H1 (cell line): ENCODE measurements at places on chromosomes 5 and 9. TPM values are rescaled to one million over a fixed set of nuclear protein-coding genes. Genes with fewer than 3 reads are reported as not detected.

Gene GARIN3
- total RNA-seq: not detected in 2 replicates

Gene MYO10
- 107 and 114 TPM in 2 replicates for total RNA-seq

Gene SLC6A3
- 0.46 and 0.48 TPM in 2 replicates for total RNA-seq

Gene BTNL8
- total RNA-seq: 0.27 and 0.48 TPM in 2 replicates

Gene DDX4
- total RNA-seq: 0.15 TPM in 1 of 2 replicates, not detected in the other

DNA sequence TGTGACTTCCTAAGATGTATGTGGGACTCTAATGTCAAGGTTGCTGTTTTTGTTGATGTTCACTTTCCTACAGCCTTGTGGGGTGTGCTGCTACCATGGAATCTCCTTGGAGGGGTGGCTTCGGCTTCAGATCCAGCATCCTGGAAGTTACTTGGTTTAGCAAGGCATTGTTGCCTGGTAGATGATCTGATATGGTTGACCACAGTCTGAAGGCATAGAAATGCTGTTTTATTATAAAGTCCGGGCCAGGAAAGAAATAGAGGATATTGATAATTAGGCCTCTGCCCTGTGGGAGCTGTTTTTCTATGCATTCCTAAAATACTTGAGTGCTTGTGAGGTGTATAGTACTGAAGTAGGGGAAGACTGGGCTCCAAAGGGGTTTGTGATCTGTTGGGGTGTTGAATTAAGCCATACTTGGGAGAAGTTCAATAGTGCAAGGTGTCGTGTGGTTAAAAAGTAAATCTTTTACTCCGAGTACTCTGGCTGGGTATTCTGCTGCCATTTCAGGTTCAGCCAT is 27.3 kb upstream of the CREBRF start:
- H3K27ac ChIP-seq: no peak overlapping the region
- H3K36me3 ChIP-seq: no peaks in the 10 kb centered on the region
- no peak for DNase-seq
- no peaks in the 10 kb centered on the region for H3K27me3 ChIP-seq
- no peak overlapping the region for H3K4me3 ChIP-seq
- peaks cover 2% of the 10 kb centered on the region; the same call in 1 of the 2 replicates for H3K4me1 ChIP-seq

- H3K4me3 ChIP-seq: no peak overlapping the region
- no peaks in the 10 kb centered on the region for H3K36me3 ChIP-seq
- H3K4me1 ChIP-seq: peaks cover 4% of the 10 kb centered on the region; the same call in 1 of the 2 replicates
- no peak for DNase-seq
- no peaks in the 10 kb centered on the region for H3K27me3 ChIP-seq
Measured at GRCh38 chr5:112342389-112342788, 76.7 kb downstream of the EPB41L4A start.

DNA sequence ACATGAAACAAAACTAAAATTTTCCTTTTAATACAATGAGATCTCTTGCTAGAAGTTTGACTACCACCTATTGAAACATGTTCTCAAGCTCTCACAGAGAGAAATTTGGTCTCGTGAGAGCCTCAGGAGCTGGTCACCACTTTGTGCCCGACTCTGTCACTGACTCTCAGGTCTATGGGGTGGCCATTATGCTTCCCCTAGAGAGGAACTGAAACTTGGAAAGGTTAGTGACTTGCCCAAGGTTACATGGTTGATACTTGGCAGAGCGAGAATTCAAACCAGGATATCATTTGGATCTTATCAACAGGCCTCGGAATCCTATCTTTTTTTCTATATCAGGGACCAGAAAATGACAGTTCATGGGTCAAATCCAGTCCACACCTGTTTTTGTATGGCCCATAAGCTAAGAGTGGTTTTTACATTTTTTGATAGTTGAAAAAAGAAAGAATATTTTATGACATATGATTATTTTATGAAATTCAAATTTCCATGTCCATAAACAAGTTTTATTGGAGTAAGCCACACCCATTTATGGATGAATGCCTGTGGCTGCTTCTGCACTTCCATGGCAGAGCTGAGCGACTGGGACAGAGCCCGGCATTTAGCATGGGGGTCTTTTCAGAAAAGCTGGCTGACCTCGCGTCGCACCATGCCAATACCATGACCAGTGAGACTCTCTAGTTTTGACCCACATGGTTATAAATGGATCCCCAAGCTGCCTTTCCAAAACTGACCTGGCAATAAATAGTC is 44.8 kb upstream of the EQTN start:
- no peak overlapping the region for H3K27ac ChIP-seq
- DNase-seq: no peak
- H3K4me1 ChIP-seq: peaks cover 2% of the 10 kb centered on the region; the same call in 1 of the 2 replicates
- 0 out of 2 replicates have a peak, but pooled peaks cover 3% of the 10 kb centered on the region for H3K36me3 ChIP-seq
- H3K27me3 ChIP-seq: no peaks in the 10 kb centered on the region
- no peak overlapping the region for H3K4me3 ChIP-seq

- H3K27me3 ChIP-seq: no peaks in the 10 kb centered on the region
- no peaks in the 10 kb centered on the region for H3K4me1 ChIP-seq
- no peak for DNase-seq
- H3K4me3 ChIP-seq: no peak overlapping the region
- no peaks in the 10 kb centered on the region for H3K36me3 ChIP-seq
Measured at GRCh38 chr9:32247168-32247567, 137.3 kb upstream of the ACO1 start.

DNA sequence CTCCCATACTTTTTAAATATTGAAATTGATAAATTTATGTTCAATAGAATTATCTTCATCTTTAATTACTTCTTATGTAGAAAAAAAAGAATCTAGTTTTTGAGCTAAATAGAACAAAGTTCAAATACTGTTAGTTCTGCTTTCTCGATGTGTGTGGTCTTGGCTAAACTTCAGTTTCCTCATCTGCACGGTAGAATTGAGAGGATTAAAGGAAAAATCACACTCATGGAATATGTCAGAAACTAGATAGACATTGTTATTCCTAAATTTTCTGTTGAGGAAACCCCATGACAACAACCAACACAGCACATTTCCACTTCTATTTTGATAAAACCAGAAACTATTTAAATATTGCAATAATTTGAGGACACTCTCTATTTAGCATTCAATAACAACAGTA is 100.3 kb downstream of the MUSK start:
- H3K27me3 ChIP-seq: no peaks in the 10 kb centered on the region
- no peak overlapping the region for H3K27ac ChIP-seq
- no peaks in the 10 kb centered on the region for H3K4me1 ChIP-seq

DNA sequence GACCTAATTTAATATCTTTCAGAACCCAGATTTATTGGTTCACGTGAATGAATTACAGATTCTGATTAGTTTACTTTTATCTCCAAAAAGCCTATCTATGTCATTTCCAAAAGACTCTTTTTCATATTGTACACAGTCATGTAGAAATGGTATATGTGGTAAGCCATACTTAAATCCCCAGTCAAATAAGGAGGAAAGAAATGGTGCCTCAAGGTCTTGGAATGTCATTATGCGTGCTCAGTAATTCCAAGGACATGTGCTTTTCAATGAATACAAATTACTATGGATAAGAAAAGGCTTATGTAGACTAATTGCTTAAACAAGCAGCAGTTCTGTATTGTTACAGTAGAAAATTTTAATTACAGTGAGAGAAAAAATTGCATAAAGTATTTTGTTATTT is 64.1 kb upstream of the TYRP1 start:
- DNase-seq: no peak
- no peaks in the 10 kb centered on the region; the same call in 1 of the 2 replicates for H3K4me1 ChIP-seq
- H3K27me3 ChIP-seq: no peaks in the 10 kb centered on the region
- no peak overlapping the region for H3K27ac ChIP-seq
- no peaks in the 10 kb centered on the region for H3K36me3 ChIP-seq

GRCh38 chr5:116361171-116361967 is 213.3 kb downstream of the SEMA6A start:
- H3K27me3 ChIP-seq: peaks cover 5% of the 10 kb centered on the region
- H3K27ac ChIP-seq: no peak overlapping the region
- H3K4me3 ChIP-seq: peak overlapping the region; percentile 30
- H3K4me1 ChIP-seq: peaks cover 3% of the 10 kb centered on the region
- DNase-seq: peak; percentile 87
- H3K36me3 ChIP-seq: no peaks in the 10 kb centered on the region

GRCh38 chr9:71819115-71819739 is 50.9 kb upstream of the CEMIP2 start:
- no peaks in the 10 kb centered on the region for H3K27me3 ChIP-seq
- no peak overlapping the region for H3K27ac ChIP-seq
- H3K36me3 ChIP-seq: no peaks in the 10 kb centered on the region
- peaks cover under 1% of the 10 kb centered on the region; the same call in 1 of the 2 replicates for H3K4me1 ChIP-seq
